ENCODE measurements at places on chromosomes 2 and 18.

- no peak for DNase-seq
These were observed 1.3 kb downstream of the CYTIP start for GRCh38 chr2:157442636-157443035.

DNA sequence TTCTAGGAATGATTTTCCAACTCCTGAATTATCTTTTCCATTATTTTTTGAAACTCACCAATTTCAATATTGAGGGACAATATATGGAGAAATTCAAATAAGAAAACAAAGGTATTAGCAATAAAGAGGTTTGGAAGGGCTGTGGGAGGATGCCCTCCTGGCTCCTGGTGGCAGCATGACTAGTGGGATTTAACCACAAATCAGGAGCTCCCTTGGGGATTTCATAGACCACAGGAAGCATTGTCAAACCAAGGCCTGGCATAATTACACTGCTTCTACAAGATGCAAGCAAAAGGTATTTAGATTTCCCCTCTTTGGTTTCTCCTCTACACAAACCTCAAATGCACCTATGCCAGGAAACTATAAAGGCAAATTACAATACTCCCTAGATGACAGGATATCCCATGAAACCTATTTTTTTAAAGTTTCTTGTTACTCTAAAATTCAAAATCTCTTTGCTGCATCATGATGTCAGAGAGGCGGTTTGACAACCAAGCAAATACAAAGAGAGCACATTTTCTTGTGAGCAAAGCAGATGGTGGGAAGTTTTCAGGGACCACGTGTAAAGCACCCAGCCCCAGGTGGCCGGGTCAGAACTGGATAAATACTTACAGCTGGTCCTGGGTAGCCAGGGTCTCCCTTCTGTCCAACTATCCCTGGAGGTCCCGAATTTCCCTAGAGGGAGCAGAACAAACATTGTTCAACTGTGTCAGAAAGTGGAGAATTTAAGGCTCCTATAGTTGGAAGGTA is 67.9 kb downstream of the COL6A3 start:
- peak; percentile 23 for DNase-seq

- DNase-seq: no peak
These were observed 15.5 kb downstream of the HDLBP start for GRCh38 chr2:241300000-241300399.

DNA sequence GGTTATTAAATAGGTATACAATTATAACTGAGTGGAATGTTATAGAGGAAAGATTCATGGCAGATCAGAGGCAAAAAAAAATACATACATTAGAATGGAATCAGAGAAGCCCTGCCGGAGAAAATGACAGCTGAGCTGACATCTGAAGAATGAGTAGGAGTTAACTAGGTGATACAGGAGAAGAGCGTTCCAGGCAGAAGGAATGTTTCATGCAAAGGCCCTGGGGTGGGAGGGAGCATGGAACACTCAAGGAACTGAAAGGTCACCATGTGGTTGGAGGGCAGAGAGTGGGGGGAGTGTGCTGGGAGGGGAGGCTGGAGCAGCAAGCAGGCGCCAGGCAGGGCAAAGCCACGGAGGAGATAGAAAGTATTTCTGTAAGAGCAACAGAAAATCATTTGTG is 31.6 kb upstream of the CDK5R2 start:
- no peak for DNase-seq

- DNase-seq: no peak
These were observed 868.7 kb downstream of the BCL11A start for GRCh38 chr2:59684771-59685166.

DNA sequence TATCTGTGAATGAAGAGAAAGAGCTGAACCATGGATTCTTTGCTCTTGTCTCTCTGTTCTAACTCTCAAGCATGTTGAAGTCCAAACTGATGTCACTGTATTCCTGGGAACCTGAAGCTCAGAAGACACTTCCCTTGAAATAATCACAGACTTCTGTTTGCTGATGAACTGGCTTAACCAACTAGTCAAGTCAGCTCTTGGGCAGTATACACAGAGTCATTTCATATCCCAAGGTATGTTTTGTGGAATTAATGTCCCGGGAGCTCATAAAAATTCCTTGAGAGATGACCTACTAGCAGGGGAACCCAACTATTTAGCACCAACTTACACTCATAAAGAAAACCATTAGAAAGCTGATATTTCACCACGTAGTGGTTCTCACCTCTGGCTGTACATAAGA is 156.6 kb downstream of the NR4A2 start:
- DNase-seq: no peak

DNA sequence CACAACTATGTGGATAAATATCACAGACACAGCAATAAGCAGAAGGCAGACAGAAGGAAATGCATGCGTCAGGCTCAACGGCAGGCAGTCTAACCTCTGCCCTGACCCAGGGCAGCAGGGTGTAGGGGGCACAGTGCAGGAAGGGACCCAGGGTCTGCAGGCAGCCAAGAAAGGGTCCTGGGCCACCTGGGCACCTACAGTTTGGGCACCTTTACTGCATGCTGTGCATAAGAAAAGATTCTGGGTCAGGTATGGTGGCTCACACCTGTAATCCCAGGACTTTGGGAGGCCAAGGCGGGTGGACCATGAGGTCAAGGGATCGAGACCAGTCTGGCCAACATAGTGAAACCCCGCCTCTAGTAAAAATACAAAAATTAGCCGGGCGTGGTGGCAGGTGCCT is 17.7 kb downstream of the PASK start:
- no peak for DNase-seq

DNA sequence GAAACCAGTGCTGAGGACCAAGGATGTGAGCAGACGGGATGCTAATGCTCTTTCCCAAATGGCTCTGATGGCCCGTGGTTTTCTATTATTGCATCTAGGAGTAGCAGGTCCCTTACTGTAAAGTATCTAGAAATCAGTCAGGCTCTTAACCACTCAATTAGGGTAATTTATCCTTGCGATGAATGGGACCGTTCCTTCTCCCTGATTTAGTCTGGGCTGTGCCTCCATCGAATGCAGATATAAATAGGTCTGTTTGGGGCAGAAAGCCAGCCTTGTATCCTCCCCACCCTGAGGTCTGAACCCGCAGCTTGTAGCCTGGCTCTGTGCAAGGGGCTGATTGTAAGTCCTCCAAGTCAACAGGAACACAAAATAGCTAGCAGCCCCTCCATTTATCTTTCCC is 9.5 kb upstream of the SMARCAL1 start:
- no peak for DNase-seq

DNA sequence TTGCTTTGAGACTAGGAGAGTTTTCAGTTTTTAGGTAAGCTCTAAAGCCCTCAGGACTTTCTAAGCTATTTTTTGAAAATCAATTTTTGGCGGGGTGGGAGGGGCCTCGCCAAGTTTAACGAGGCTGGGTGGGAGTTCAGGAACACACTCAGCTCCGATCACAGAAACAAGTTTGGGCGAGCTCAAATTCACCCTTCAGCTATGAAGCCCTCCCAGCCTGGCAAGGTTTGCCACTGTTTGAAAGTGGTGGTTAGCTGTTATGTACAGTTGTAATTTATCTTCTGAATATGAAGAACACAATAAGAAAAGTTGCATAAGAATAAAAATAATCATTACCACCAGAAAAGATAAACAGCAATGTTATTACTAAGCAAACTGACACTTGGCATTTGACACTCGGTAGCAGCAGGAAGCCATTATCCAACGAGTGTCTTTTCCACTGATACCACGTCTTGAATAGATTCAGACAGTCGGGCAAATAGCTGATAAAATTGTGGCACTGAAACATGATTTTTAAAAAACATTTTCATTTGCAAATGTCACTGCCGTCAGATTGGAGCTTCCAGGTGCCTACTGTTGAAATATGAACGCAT is 59.8 kb downstream of the KCTD1 start:
- DNase-seq: no peak

GRCh38 chr2:127080938-127081755 is 25.8 kb downstream of the BIN1 start:
- no peak for DNase-seq

DNA sequence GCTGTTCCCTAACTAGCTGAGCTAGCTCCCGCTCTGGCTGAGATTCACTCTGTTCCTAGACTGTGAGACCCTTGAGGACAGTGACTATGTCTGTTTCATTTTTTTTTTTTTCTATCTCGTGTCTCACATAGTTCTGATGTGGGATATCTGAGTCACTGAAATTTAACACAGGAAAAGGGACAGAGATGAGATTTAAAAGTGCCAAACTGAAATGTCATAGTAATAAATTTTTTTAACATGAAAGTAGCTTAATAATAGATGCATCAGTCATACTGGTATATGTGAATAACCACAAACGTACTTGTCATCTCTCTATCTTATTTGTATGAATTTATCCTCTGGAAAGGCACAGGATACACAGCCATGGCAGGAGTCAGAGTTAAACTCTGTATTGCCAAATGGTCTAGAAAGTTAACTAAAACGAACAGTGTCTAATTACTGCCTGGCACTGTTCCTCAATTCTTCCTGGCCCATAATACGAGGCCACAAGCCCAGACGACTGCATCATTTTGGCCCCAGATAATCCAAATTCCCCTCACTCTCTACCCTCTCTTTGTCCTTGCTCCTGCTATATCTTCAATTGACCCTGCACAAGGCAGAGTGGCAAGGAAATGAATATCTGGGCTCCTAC is 87.5 kb downstream of the SATB2 start:
- no peak for DNase-seq

- peak; percentile 53 for DNase-seq
These were observed 361.7 kb downstream of the ANAPC1 start for GRCh38 chr2:111522231-111522768.

GRCh38 chr2:18903750-18904149 is 314.4 kb upstream of the NT5C1B start:
- no peak for DNase-seq

DNA sequence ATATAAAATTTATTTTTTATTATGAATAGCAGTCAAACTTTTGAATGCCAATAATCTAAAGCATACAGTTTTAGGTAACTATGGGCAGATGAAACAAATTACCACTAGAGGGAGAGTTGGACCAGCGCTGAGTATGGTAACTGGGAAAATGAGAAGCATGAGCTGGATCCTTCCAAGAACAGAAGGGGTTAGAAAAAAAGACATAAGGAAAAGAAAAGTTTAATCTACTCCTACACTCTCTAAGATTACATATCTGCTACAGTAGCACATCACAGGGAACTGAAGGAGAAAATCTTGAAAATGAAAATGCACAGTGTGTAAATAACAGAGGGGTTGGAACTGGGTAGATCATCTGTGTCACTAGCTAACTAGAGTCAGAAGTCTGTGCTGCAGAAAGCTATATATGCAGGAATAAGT is 15.5 kb downstream of the REG3G start:
- DNase-seq: no peak

DNA sequence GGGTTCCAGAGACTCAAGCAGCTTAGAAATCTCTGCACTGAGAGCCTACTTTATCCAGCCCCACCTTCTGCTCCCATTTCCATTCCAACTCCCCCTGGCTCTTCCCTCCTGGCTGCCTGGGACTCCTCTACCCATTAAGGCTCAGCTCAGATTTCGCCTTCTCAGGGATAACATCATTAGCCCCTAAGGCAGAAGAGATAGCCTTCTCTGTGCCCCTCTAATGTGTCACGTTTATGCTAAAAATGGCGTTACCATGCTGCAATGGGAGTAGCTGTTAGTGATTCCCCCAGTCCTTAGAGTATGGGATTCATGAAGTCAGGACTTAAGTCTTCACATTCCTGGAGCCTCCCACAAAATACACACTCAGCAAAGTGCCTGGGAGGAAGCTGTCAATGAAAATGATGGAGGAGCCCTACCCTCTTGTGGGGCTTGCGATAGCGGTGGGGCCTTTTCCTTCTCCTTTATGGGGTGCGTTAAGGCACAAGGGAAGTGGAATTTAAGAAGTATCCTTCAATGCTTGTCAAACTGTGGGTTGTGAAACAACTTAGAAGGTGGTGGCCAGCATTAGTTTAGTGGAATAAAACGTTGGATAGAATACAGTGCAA is 144.7 kb upstream of the COPS8 start:
- DNase-seq: no peak

DNA sequence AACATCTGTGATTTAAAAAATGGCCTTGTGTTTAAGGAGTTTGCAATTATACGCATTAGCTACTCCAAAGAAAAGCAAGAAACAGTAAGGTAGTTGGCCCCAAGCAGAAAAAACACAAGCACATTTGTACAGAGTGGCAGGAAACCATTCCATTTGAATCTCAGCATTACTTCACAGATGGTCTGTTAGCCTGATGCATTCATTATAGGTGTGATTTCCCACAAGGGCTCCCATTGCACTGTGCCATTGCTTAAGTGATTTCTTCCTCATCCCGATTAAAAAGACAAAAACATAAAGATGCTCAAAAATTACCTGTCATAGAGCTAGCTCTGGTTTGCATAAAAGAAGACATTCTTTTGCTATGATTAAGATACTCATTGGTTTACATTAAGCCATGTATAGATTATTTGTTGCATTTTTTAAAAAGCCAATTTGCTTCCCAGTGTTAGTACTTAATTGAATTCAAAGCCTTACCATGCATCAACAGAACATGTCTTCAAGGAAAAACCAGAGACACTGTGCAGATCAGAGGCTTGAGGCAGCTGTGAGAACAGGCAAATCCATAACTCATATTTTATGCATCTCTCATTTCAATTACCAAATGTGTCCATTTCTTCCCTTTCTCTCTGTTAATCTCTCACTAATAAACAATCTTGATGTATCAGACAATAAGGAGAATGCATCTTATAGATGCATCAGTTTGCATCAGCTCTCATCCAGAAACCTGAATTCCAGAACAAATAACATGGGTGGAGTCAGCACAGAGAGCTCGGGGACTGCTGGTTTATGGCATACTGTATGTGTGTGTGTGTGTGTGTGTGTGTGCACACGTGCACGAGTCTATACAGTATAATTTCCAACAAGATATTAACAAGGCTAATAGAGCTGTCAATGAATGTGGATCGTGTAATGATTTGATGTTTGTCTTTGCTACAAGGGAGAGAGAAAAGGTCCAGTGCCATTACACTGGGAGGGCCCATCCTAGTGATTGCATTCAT is 558.6 kb upstream of the HS6ST1 start:
- DNase-seq: no peak

GRCh38 chr18:50749421-50749820 is 70.4 kb downstream of the MRO start:
- DNase-seq: no peak

GRCh38 chr2:138950486-138950885 is 170.3 kb upstream of the NXPH2 start:
- DNase-seq: no peak

GRCh38 chr2:238424313-238424700 is 2.4 kb upstream of the ASB1 start:
- peak; percentile 61 for DNase-seq
